Kidney epithelial cell (primary cell): ENCODE measurements at places on chromosomes 4 and X.

DNA sequence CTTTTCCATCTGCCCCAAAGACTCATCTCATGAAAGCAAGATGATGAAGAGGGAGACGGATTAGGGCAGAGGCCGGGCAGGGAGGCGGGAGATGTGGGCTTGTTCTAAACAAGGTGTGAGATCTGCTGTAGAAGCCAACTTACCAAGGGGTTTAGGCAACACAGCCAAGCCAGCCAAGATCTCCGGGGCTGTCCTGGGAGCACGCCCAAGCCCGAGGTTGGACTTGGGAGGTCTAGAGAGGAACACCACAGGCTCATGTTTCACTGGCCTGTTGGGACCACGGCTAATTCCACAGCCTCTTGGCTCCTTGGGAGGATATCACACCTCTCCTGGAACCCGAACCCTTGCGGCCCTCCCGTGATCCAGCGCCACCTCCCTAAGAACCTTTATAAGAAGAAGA lies 171.4 kb downstream of the CRLF2 start:
- no peak for DNase-seq

DNA sequence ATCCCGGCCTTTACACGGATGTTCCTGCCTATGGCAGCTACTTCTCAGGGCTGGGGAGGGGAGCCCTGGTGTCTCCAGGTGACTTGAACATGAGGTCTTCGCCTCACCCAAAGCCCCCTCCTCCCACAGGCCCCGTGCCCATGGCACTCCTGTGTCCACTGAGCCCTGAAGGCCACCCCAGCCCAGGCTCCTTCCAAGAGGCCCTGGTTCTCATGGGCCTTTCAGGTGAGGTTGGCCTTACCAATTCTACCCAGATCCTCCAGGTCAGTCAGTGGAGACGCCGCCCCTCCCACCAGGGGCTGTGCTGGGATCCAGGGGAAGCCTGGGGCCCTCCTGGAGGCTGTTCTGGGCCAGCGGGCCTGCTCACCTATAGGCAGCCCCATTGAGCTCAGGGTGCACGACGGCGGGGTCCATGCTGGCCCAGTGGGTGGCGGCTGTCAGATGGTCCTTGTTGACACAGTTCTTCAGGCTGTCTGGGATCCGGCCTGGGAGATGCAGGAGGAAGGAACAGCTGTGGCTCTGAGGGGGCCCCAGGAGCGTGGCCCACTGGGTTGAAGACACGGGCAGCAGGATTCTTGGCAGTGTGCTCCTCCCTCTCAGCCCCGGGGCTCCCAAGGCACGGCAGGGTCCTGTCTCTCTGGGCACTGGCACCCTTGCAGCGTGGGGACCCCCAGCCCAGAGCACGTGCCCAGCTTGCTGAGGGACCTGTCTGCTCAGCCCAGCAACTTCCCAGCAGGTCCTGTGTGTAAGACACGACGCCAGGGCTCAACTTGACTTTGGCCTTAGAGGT lies 36.2 kb downstream of the CTBP1 start:
- no peak for DNase-seq

DNA sequence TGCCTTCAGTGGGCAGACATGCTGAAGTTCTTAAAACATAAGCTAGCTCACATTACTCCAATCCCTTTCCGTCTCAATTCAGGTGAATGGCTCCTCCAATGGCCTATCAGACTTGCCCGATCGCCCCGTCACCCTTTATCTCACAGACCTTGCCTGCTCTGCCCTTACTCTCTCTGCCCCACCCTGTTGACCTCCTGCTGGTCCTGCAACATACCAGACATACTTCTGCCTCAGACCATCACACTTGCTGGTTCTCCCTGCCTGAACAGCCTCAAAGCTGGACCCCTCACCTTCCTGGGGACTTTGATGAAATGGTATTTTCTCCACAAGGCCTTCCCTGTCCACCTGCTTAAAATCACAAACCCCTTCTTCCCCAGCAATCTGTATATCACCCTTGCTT lies 340.1 kb upstream of the NR3C2 start:
- no peak for DNase-seq

DNA sequence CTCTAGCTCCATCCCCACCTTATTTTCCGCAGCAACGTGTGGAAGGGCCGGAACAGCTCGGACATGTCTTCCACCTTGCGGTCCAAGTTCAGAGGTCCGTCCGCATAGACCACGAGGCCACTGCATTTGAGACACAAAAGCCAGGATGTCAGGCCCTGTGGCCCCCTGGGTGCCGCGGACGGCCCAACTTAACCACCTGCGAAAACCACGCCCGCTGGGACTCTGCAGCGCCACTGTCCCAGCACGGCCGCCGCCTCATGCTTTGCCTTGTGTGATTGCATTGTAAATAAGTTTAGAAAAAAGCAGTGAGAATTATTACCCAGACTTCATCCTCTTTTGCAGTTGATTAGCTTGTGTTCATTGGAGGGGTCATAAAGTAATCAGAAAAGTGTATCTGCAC lies 58.2 kb upstream of the MXD4 start:
- DNase-seq = no peak

DNA sequence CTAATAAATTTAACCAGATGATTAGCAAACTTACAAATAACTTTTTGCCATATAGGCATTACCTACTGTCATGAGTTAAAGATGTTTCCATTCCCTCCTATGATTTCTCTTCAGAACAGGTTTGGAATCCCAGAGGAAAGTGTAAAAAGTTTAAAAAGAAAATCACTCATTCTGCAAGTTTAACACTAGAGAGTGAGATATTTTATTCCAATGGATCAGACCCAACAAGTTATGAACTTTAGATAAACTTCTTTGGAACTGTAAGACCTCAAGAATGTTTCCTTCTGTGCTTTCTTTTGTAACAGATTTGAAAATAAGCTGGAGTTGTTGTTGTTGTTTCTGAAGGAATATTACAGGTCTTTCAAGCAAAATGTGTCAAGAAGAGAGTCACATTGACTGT lies 51.6 kb downstream of the PPP3CA start:
- DNase-seq = no peak

GRCh38 chr4:53128231-53128630 lies 237.6 kb downstream of the SCFD2 start:
- DNase-seq = no peak

DNA sequence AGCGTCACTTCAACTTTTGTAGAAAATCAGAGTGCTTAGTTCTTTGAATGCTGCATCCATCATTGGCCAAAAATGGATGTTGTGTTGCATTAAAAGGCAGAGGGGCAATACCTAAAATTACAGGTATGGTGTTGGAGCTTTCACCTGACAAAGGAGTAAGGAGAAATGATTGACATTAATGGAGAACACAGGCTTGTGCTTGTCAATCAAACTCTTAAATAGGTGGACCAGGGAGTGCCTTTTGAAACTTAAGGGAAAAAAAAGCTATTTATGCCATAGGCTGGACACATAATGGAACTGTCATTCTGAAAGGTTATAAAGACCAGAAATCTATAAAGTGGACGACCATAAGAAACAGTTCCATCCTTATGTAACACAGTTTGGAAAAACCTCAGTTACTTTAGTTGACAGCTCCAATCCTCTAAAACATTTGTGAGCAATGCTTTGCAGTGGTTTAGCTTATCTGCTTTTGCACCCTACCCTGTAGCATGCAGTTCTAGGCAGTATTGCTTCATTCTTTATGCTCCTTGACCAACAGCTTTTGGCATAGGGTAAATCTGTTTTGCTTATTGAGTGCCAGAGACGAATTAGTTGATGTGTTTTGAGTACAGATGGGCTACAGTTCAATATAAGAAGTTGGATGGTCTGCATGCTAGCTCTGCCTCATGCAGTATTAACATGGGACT lies 2.4 kb downstream of the HADH start:
- DNase-seq = no peak

DNA sequence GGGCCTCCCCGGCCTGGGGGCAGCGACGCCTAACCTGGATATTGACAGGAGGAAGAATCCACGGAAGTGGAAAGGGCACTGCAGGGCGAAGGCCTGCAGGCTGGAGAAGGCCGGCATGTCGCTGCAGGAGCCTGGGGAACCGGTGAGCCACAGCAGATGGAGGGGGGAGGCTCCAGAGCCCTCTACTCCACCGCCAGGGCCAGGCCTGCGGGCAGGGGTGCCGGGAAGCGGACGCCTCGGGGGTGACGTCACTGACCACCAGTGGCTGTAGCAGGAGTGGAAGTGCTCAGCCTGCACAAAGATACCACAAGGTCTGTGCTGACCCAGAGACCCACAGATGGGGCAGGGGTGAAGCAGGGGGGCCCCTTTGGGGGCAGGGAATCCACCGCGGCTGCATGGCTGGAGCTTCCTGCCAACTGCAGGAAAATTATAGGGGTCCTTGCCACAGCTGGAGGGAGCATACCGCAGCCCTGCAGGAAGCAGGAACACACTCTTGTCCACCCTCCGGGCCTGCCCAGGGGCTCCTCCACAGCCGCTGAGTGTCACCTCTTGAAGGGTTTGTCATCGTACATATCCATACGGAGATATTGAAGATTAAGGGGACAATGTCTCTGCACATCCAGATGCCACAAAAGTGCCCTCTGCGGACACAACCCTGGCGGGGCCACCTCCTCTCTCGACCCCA lies 7.6 kb upstream of the HTRA3 start:
- DNase-seq = no peak

GRCh38 chr4:188989371-188989770 lies 850.1 kb downstream of the TRIML1 start:
- DNase-seq = peak; percentile 69

- DNase-seq = no peak
Observed at GRCh38 chr4:38390969-38391545, 272.9 kb upstream of the KLF3 start.

DNA sequence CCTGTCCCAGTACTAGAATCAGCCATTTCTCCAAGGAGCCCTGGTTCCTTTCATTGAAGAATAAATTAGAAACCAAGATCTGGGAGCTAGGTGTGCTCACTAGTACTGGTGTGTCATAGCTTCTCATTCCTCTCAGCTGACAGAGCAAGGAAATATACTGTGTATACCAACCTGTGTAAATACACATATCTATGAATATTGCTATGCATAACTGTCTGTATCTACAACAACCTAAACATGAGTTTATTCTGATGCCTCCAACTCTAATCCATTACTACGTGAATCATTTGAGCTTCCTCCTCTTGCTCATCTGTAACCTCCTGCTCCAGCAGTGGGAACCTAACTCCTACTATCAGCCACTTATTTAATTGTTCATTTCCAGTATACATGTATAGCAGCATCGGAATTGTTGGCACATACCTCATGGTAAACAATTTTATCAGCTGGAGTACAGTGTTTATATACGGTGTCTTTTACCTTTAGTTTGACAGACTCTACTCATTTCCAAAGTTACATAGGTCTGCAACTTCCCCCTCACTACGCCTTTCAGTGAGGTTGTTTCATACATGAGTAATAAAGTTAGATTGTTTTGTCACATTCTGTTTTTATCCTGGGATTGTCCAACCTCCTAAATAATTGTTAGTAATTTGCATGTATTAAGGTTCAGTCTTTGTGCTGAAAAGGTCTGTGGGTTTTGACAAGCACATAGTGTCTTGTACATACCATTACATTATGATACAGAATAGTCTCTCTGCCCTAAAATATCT lies 7.1 kb upstream of the SCRG1 start:
- no peak for DNase-seq

DNA sequence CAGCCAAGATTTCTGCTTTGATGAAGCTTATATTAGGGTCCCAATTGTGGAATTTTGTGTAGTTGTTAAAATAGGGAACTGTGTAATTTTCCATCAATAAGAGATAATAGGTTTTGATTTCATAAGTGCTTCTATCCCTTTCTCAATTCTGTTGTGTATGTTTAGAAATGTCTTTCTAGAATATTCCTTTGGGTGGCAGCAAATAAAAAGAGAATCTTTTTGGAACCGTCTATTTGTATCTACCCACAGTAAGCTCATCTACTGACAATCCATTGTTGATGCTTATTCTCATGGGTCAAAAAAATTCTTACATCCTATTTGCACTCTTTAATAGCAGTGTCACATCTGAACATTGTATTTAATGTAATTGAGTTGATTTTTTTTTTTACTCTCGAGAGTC lies 61.7 kb downstream of the TMA16 start:
- DNase-seq = no peak

GRCh38 chr4:83217721-83218522 lies 66.7 kb downstream of the COQ2 start:
- DNase-seq = no peak

- DNase-seq = no peak
Observed at GRCh38 chrX:107905366-107905765, 76.8 kb downstream of the TEX13B start.

DNA sequence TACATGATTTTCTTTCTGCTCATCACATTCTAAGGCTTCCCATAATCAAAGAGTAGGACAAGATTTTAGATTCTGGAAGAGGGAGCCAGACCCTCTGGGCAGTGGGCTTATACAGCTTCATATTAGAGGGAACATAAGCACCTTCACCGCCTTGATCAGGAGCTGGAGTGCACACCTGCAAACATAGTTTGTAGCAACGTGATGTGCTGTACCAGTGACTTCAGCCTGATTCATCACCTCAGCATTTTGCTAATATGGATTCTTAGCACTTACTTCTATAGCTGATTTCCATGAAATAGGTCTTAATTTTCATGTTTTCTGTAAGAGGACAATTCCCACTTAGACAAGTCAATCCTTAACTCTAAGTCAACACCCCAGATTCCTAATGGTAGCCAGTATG lies 36.7 kb downstream of the PCDH18 start:
- DNase-seq = no peak

GRCh38 chrX:138986235-138986634 lies 274.7 kb upstream of the FGF13 start:
- DNase-seq = no peak

DNA sequence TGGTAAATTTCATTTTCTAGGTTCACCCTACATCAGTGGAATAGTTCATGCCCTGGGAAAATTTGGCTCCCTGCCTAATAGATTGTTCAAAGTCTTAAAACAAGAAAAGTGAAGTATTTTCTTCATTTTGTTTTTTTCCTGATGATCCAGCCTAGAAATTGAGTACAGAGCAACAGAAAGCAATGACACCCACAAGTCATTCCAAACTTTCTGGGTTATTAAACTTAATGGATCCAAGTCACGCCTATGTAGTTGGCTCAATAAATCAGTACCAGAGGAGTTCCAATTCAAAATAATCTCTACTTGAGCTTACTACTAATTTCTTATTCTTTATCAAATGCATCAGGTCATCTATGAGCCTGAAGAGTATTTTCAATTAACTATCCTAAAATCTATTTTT lies 937.6 kb upstream of the SLIT2 start:
- DNase-seq = no peak

DNA sequence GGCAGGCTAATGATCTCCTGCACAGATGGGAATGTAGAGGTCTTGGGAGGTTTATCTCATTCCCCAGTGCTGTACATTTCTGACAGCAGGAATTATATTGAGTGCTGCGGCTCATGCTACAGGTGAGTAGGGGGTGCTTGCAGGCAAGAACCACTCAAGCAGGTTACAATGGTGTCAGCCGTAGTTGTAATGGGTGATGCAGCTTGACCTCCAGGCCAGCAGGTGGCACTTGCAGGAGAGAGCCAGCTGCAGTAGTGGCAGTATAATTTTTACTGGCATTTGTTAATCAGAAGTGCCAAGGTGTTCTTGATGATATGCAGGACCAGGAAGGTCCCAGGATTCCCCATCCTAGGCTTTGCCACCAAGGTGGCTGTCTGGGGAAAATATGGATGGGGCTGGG lies 759.6 kb upstream of the NDST4 start:
- DNase-seq = no peak

- no peak for DNase-seq
Observed at GRCh38 chrX:7047951-7048350, 99.6 kb upstream of the STS start.

- DNase-seq = no peak
Observed at GRCh38 chrX:150370589-150371312, 7.6 kb downstream of the MAMLD1 start.
